Prostate gland (tissue), 2 donors: ENCODE measurements at places on chromosomes 1 and 21. TPM values are rescaled to one million over a fixed set of nuclear protein-coding genes. Genes with fewer than 3 reads are reported as not detected.

Gene CELA2A
- total RNA-seq, result not detected

Gene TM2D1
- total RNA-seq, result 86.9 TPM

Gene CYP4Z1
- total RNA-seq, result 2.0 TPM

Gene DYNLT5
- 1.2 TPM for total RNA-seq

Gene TP73
- 15.1 TPM for total RNA-seq

Gene TNNT2
- 2.2 TPM for total RNA-seq

Gene C1orf94
- total RNA-seq, result 2.3 TPM

Gene ST6GALNAC5
- 4.8 TPM for total RNA-seq

Gene MIXL1
- total RNA-seq, result not detected

Gene CHD1L
- 21.4 TPM for total RNA-seq

- H3K27me3 ChIP-seq, result peaks cover 3% of the 10 kb centered on the region
- no peak overlapping the region for H3K4me3 ChIP-seq
- H3K36me3 ChIP-seq, result no peaks in the 10 kb centered on the region
- DNase-seq, result no peak
- H3K27ac ChIP-seq, result no peak overlapping the region
Observed at GRCh38 chr1:67226688-67227087, 60.4 kb downstream of the IL23R start.

DNA sequence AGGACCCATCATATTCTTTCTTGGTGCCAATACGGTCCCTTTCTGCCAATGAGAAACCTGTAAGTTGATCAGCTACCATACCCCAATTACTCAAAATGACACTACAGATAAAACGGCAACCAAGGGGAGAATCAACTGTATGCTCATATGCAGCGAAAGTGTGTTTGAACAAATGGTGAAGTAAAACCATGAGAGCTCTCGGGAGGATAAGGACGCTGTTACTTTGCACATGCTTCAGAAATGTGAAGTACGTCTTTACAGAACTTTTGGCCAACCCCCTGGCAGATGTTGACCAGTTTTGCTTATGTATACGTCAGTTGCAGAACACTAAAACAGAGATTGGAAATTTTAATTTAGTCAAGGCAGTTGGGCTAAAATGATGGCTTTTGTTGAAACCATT, 79.6 kb downstream of the PROX1 start:
- no peak overlapping the region for H3K27ac ChIP-seq
- no peaks in the 10 kb centered on the region for H3K4me1 ChIP-seq
- H3K4me3 ChIP-seq, result no peak overlapping the region
- no peaks in the 10 kb centered on the region for H3K27me3 ChIP-seq

DNA sequence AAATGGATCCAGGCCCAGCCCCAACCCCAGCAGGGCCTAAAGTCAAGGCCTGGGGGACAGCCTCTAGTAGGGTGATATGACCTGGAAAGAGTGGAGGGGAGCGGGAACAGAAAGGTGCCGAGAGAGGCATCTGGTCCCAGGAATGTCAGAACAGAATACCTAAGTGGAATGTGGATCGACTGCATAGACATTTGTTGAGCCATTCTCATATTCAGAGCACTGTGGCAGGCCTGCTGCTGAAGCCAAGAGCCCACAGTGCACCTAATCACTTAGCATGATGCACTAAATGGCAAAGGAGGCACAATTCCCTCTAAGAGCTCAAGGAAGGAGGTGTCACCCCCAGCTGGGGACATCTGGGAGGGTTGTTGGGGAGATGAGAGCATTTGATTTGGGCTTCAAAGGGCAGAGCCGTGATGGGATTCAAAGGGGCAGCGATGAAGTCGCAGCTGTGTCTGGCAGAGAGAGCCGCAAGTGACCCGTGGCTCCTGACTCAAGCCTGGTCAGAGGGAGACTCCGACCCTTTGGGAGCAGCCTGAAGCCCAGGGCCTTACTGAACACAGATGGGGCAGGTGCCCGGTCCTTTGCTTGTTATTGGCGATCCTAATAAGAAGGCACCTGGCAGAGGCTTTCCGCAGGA, 8.6 kb upstream of the PKP1 start:
- no peak overlapping the region for H3K4me3 ChIP-seq
- no peaks in the 10 kb centered on the region for H3K27me3 ChIP-seq
- no peaks in the 10 kb centered on the region for H3K36me3 ChIP-seq
- H3K27ac ChIP-seq, result no peak overlapping the region

DNA sequence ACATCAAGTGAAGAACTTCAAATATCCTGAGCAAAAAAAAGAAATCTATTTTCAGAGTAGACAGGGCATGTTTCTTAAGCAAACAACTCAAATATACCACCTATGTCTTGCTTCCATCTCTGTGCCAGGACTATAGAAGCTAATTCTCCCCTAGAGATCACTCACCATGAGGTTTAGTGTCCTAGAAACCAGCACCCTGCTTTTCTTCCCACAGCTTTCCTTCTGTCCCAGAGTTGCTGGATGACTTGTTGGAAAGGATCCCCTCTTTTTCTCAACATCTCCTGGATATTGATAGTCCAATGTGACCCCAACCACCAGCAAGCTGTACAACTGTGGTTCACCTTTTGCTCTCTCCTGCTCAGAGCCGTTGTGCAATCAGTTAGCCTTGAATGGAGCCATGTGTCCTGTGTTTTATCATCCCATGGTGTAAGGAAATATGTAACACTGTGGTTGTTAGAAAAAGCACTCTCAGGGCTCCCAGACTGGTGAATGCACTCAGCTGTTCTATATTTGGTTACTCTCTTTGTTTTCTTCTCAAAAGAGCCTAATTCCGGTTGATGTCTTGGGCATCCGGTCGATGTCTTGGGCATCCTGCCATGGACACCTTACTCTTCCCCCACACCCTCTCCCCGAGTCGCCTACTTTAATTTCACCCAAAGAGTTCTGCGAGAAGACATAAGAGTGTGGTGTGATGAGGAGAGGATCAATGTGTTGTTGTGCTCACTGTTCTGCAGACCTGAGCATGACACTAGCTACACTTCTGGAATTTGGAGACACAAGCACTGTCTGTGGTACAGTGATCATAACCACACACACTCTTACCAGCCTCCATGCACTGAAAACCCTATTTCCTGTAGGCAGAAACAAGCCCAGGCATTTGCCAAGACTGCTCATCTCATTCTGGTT, 1.7 kb downstream of the TNFSF4 start:
- no peaks in the 10 kb centered on the region for H3K4me1 ChIP-seq
- H3K27me3 ChIP-seq, result no peaks in the 10 kb centered on the region
- no peaks in the 10 kb centered on the region for H3K36me3 ChIP-seq
- no peak overlapping the region for H3K27ac ChIP-seq
- H3K4me3 ChIP-seq, result no peak overlapping the region
- DNase-seq, result no peak

DNA sequence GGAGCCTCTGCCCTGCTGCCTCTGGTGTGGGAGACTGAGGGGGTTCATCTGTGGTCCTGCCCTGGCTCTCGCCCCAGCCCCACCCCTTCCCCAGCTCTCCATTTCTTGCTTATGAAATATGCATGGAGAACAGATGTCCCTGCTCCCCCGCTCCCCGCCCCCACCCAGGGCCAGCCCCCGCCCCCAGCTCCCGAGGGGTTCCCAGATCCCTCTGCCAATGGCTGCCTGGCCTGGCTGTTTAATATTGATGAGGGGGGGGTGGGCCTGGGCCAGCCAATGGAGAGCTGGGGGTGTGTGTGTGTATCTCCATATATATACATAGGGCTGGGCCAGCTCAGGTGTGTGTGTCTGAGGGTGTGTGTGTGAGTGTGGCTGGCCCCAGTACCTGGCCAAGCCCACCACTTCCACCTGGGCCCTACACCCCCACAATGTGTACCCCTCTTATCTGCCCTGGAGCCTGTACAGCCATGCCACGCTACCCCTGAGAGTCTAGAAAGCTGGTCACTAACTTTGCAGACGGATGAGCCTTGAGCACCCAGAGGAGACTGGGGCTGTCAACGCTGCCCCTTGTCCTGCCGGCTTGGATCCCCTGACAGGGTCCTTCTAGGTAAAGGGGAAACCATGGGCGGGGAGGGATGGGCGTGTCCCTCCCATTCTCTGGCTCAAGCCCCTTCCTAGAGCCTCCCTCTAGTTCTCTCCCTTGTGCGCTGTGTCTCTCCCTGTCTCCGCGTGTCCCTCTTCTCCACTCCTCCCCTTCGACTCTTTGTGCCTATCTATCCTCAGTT, at the start of gene NHLH1:
NHLH1 (plus strand) TSS at position 341 of the 785 bp plus-strand sequence. CDS start 3,661 bp downstream, outside the sequence.
- no peak within 1 kb of the TSS for H3K4me3 ChIP-seq
- DNase-seq, result no peak
- no peaks in the 10 kb centered on the region for H3K27me3 ChIP-seq
- H3K27ac ChIP-seq, result no peak within 1 kb of the TSS

- H3K27me3 ChIP-seq, result no peaks in the 10 kb centered on the region
- DNase-seq, result no peak
- no peak overlapping the region for H3K4me3 ChIP-seq
- no peak overlapping the region for H3K27ac ChIP-seq
Observed at GRCh38 chr1:118960026-118960561, 28.0 kb downstream of the TBX15 start.

DNA sequence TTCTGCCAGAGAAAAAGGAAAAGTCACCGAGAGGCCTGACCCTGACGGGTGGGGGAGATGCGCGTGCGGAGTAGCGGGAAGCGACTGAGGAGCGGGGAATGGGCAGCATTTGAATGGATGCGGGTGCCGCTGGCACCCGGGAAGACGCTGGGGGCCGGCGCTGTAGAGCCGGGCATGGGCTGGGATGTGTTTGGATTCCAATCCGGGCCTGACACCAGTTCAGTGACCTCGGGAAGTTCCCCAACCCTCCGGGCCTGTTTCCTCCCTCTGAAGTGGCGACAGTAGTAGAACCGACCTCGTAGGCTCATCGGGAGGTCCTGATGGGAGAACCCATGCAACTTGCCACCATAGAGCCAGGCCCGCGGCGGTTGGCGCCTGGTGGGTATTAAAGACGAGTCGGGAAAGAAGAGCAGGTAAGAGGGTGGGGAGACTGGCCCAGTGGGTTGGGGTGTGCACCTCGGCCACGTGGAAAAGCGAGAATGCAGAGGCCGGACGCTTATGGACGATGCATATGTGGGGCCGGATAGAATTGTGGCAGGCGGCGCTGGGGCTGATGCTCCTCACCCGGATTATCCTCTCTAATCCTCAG, 642 bp upstream of the SLC16A1 start:
- peak; percentile 10 for DNase-seq
- no peaks in the 10 kb centered on the region for H3K36me3 ChIP-seq
- H3K27ac ChIP-seq, result peak overlapping the region; percentile 85
- H3K27me3 ChIP-seq, result no peaks in the 10 kb centered on the region
- H3K4me1 ChIP-seq, result peaks cover 3% of the 10 kb centered on the region

DNA sequence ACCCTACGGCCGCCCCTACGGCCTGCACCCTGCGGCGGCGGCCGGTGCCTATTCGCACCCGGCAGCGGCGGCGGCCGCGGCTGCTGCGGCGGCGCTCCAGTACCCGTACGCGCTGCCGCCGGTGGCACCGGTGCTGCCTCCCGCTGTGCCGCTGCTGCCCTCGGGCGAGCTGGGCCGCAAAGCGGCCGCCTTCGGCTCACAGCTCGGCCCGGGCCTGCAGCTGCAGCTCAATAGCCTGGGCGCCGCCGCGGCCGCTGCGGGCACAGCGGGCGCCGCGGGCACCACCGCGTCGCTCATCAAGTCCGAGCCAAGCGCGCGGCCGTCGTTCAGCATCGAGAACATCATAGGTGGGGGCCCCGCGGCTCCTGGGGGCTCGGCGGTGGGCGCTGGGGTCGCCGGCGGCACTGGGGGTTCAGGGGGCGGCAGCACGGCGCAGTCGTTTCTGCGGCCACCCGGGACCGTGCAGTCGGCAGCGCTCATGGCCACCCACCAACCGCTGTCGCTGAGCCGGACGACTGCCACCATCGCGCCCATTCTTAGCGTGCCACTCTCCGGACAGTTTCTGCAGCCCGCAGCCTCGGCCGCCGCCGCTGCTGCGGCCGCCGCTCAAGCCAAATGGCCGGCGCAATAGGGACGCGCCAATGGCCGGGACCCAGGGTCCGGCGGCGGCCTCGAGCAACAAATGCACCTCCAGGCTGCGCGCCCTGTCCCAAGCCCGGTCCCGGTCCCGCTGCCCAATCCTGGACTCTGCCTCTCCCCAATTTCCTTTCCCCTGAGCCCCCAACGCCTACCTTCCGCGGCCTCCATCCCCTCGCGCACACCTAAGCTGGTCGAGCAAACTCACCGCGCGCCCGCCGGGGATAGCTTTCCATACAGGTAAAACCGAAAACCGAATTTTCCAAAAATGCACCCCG, 1.8 kb downstream of the FOXD3 start:
- H3K27me3 ChIP-seq, result peaks cover 78% of the 10 kb centered on the region
- H3K4me1 ChIP-seq, result peaks cover 4% of the 10 kb centered on the region
- H3K4me3 ChIP-seq, result no peak overlapping the region
- DNase-seq, result no peak
- no peak overlapping the region for H3K27ac ChIP-seq

- no peaks in the 10 kb centered on the region for H3K27me3 ChIP-seq
- no peaks in the 10 kb centered on the region for H3K4me1 ChIP-seq
- no peak for DNase-seq
- no peak overlapping the region for H3K4me3 ChIP-seq
- no peak overlapping the region for H3K27ac ChIP-seq
Observed at GRCh38 chr1:74596717-74597116, 76.9 kb downstream of the ERICH3 start.

- DNase-seq, result peak; percentile 75
- H3K4me3 ChIP-seq, result peak within 1 kb of the TSS; percentile 81
- H3K27me3 ChIP-seq, result no peaks in the 10 kb centered on the region
Observed at GRCh38 chr1:89820422-89821321, at the start of gene LRRC8D. Gene LRRC8D (plus strand): TSS chr1:89821032. CDS start chr1:89933069, 112,037 bp downstream.

DNA sequence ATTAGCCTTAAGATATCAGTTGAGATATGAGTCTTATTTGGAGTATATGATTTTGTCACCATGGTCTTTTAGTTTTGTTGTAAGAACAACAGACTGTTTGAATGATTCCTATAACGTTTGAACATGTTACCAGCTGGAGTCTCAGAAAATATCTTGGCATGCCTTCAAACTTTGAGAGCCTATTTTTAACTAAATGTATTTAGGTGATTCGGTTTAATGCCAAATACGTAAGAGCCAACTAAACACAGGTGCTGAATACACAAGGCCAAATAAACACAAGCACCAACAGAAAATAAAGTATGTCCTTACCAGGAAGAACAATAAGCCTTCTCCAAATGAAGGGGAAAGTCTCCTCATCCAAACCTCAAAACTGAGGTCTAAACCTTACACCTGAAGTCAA, 48.6 kb downstream of the PRKACB start:
- H3K27ac ChIP-seq, result no peak overlapping the region
- DNase-seq, result no peak
- H3K36me3 ChIP-seq, result no peaks in the 10 kb centered on the region
- H3K4me3 ChIP-seq, result no peak overlapping the region

GRCh38 chr1:94322696-94323095, 85.3 kb upstream of the ARHGAP29 start:
- H3K36me3 ChIP-seq, result no peaks in the 10 kb centered on the region
- H3K27ac ChIP-seq, result peak overlapping the region; percentile 7
- H3K27me3 ChIP-seq, result no peaks in the 10 kb centered on the region
- no peak overlapping the region for H3K4me3 ChIP-seq
- no peak for DNase-seq
